Effector memory CD4-positive, alpha-beta T cell (primary cell): ENCODE measurements at places on chromosomes 4 and X.
A peak's percentile ranks its signal among the peaks of the same experiment; 100 is the strongest.

DNA sequence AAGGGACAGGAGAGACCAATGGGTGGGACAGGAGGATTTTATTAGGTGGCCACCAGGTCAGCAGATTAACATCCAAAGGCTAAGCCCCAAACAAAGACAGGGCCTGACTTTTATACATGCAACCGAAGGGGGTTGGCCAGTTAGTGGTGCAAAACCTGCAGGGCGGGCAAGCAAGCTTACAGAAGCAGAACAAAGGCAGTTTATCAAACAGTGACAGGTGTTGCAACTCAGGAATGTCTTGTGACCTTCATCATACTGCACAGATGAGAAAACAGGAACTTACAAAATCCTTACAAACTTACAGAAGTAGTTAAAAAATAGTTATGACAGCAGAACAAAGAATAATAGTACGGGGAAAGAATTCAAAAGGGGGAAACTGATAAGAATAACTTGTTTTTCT, 708.1 kb downstream of the GLUD2 start:
- no peak for DNase-seq
- H3K4me1 ChIP-seq, result no peaks in the 10 kb centered on the region
- H3K27ac ChIP-seq, result no peak overlapping the region
- H3K36me3 ChIP-seq, result no peaks in the 10 kb centered on the region

- DNase-seq, result no peak
- H3K27ac ChIP-seq, result no peak overlapping the region
- no peaks in the 10 kb centered on the region for H3K4me1 ChIP-seq
- H3K27me3 ChIP-seq, result no peaks in the 10 kb centered on the region
These were observed 7.8 kb downstream of the HMGB3 start for GRCh38 chrX:150990910-150991309.

DNA sequence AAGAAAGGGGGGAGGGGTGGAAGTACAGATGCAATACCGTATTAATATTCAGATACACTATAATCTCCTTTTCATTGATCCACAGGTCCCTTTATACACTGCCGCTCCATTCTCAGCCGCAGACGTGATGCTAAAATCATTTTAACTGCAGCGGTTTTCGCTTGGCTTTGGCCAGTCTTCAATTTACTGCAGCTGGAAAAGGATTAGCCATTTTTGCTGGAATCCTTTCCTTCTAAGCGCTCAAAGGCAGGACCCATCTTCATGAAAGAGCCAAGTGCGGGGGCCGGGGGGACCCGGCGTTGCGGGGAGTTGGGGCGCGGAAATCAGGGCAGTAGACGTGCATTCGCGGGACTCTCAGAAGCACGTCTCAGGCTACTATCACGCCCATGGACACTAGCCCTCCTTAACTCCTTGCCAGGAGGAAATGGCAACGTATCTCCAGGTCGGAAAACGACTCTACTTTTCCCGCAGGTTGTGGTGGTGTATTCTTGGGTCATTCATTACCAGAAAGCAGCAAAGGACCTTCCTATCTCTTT, 1.7 kb upstream of the PCDH10 start:
- H3K4me1 ChIP-seq, result no peaks in the 10 kb centered on the region
- H3K27me3 ChIP-seq, result peaks cover 25% of the 10 kb centered on the region
- H3K36me3 ChIP-seq, result no peaks in the 10 kb centered on the region
- no peak overlapping the region for H3K4me3 ChIP-seq
- H3K27ac ChIP-seq, result no peak overlapping the region

DNA sequence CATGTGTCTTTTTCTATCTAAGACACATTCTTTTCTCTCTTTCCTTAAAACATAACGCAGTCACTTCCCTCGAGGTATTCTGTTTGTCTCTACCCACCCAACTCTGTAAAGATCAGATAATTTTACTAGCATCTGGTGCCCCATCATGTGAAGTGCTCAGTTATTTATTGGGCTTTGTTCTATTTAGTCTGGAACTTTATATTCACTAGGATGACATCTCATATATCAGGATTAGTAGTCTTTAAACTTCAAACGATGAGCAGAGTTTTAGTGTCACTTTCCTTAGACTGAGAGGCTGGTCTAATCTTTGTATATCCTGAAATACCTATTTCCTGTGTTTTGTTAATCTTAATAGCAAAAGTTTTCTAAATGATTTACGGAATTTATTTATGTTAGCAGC, 445.5 kb upstream of the NDST3 start:
- H3K4me3 ChIP-seq, result no peak overlapping the region
- H3K36me3 ChIP-seq, result no peaks in the 10 kb centered on the region
- no peak overlapping the region for H3K27ac ChIP-seq
- DNase-seq, result no peak
- H3K27me3 ChIP-seq, result no peaks in the 10 kb centered on the region

GRCh38 chr4:168699224-168699878, 202.5 kb downstream of the PALLD start:
- no peaks in the 10 kb centered on the region for H3K36me3 ChIP-seq
- H3K27ac ChIP-seq, result no peak overlapping the region
- no peaks in the 10 kb centered on the region for H3K27me3 ChIP-seq

GRCh38 chr4:81378386-81378785, 93.3 kb downstream of the RASGEF1B start:
- no peaks in the 10 kb centered on the region for H3K27me3 ChIP-seq
- no peak overlapping the region for H3K4me3 ChIP-seq
- H3K36me3 ChIP-seq, result no peaks in the 10 kb centered on the region
- no peaks in the 10 kb centered on the region for H3K4me1 ChIP-seq
- H3K27ac ChIP-seq, result no peak overlapping the region

- H3K27ac ChIP-seq, result no peak overlapping the region
- H3K27me3 ChIP-seq, result no peaks in the 10 kb centered on the region
- no peaks in the 10 kb centered on the region for H3K4me1 ChIP-seq
- no peak for DNase-seq
These were observed 43.8 kb upstream of the GPR173 start for GRCh38 chrX:53004811-53005210.

DNA sequence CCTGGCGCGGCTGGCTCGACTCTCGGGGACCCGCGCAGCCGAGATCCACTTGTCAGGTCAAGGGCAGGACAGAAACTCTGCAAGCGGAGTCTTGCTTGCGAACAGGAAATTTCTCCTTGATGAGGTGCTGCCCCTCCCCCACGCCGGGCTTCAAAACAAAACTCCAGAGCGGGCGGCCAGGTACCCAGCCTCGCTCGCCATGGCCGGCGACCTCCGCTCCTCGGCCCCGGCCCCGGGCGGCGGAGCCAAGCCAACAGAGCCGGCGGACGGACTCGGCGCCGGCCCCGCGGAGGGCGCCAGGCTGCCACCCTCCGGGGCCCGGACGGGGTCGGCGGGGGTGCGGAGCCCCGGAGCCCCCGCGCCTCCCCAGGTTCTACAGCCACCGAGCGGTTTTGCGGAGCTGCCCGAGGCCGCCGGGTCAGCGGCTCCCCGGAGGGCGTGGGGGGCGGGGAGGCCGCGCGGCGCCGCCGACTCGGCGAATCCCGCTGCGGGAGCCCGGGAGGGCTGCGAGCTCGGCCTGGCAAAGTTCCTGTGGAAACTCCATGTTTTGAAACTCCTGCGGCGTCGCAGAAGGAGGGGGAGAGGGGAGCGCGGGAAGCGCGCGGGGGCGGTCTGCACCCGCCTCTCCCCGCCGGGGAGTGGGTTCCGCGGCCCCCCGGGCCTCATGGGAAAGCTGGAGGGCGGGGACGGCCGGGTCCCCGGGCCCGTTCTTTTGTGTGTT, 11.7 kb upstream of the BCOR start:
- no peak for DNase-seq
- H3K4me3 ChIP-seq, result peak overlapping the region; percentile 44
- H3K36me3 ChIP-seq, result no peaks in the 10 kb centered on the region
- peaks cover 25% of the 10 kb centered on the region for H3K4me1 ChIP-seq

DNA sequence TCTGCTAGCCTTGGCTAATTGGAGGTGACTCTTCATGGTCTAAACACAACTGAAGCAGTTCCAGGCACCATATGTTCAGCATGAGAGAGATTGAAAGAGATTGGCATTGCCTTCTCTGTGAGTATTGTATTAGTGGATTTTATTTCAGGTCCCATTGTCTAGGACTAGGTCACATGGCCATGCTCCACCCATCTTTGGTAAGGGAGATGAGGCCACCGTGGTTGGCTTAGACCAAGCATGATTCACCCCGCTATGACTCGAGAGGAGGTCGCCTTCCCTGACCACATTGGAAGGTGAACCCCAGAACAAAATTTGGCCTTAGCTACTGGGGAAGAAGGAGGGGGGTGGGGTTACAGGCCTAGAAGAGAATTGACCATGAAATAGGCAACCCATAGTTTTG, 109.9 kb upstream of the BCOR start:
- H3K4me3 ChIP-seq, result no peak overlapping the region
- peaks cover under 1% of the 10 kb centered on the region for H3K4me1 ChIP-seq
- H3K27ac ChIP-seq, result no peak overlapping the region
- no peaks in the 10 kb centered on the region for H3K36me3 ChIP-seq
- no peak for DNase-seq

GRCh38 chr4:74618659-74619058, 173.7 kb downstream of the AREG start:
- no peaks in the 10 kb centered on the region for H3K36me3 ChIP-seq
- no peaks in the 10 kb centered on the region for H3K27me3 ChIP-seq
- DNase-seq, result no peak
- no peak overlapping the region for H3K27ac ChIP-seq

DNA sequence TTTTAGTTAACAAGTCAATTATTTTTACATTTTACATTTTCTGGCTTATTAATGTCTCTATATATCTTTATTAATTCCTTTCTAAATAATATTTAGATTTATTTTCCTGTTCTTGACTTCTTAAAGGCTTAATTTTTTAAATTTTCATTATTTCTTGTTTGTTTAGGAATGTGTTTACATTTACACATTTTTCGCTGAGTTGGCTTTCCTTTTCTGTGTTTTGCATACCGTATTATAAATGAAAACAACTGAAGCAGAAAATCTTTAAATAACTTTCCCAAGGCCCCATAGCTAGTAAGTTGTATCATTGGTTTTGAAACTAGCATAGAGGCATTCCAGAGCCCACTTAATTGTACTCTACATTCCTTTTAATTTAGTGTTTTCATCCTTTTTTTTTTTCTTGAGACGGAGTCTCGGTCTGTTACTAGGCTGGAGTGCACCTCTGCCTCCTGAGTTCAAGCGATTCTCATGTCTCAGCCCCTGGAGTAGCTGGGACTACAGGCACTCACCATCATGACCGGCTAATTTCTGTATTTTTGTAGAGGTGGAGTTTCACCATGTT, 261.6 kb downstream of the IQCM start:
- no peak overlapping the region for H3K4me3 ChIP-seq
- H3K27ac ChIP-seq, result no peak overlapping the region
- H3K36me3 ChIP-seq, result no peaks in the 10 kb centered on the region

- no peaks in the 10 kb centered on the region for H3K36me3 ChIP-seq
- no peaks in the 10 kb centered on the region for H3K27me3 ChIP-seq
- no peak for DNase-seq
- no peaks in the 10 kb centered on the region for H3K4me1 ChIP-seq
- no peak overlapping the region for H3K4me3 ChIP-seq
These were observed 326.7 kb upstream of the RPS6KA3 start for GRCh38 chrX:20593402-20593801.
